ENCODE measurements at places on chromosomes 6 and 20.

- no peak for DNase-seq
Observed at GRCh38 chr20:48597521-48598302, 230.1 kb downstream of the PREX1 start.

DNA sequence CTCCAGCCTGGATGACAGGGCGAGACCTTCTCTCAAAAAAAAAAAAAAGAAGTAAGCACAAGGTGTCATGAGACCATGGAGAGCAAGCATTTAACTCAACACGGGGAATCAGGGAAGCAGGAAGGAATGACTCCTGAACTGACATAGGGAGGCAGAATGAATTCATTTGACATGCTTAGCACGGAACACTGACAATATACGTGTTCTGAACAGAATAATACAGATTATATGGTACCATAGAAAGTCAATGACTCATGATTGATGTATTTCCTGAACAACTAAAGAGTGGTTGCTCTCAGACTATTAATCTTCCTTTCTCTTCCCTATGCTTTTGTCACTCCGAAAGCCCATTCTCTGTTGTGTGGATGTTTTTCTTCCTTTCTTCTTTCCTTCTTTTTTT is 20.7 kb upstream of the ASIP start:
- no peak for DNase-seq

GRCh38 chr20:49112596-49113274 is 66.6 kb downstream of the CSE1L start:
- DNase-seq = no peak

- no peak for DNase-seq
Observed at GRCh38 chr20:36275441-36276189, 30.5 kb upstream of the DLGAP4 start.

GRCh38 chr6:63114610-63115211 is 96.6 kb upstream of the FKBP1C start:
- DNase-seq = no peak

DNA sequence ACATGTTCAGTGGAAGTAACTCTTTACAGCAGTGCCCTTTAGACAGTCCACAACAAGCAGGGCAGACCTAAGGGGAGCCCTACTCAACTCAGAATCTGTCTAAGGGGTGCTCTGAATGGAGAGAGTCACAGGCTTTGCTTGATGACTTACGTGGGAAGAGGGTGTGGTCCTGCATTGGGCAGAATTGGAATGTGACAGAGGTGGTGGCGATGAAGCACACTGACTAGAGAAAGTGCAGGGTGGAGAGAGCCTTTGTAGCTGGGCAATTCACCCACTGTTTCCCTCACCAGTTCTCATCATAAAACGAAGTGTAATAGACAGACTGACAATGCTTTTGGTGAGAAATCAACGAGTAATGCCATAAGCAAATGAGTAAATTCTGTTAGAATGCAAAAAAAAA is 11.2 kb downstream of the TP53INP2 start:
- no peak for DNase-seq

GRCh38 chr6:22668307-22668706 is 98.9 kb downstream of the HDGFL1 start:
- no peak for DNase-seq

GRCh38 chr20:25470045-25470444 is 62.6 kb downstream of the GINS1 start:
- DNase-seq = peak; percentile 14

- DNase-seq = peak; percentile 18
Observed at GRCh38 chr6:137657351-137657911, 163.2 kb upstream of the OLIG3 start.
